ENCODE measurements at places on chromosomes 3 and 15. TPM values are rescaled to one million over a fixed set of nuclear protein-coding genes. Genes with fewer than 3 reads are reported as not detected.

The GLDN gene
- total RNA-seq, result not detected

DNA sequence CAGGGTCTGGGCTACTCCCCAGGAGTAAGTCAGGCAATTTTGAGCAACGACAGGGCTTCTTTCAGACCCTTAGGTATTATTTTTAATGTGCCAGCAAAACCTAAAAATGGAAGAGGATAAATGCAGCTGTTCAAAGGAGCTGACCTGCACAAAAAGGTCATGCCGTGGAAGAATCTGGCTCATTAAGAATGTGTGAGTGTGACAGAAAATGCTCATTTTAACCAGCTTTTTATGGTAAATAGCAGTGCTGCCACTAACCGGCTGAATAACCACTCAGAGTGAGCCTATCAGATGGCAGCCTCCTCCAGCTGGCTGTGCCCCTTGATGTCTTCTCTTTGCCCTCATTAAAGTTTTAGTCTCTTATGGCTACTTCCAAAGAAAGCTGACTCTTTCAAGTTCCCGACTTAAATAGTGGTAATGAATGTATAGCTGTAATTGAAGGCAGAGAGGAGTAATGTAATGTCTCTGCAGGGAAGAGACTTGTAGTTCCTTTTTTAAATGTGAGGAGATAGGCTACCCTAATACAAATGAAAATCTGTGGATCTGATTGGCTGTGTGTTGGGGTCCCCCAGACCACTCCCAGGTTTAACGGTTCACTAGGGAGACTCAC is 9.5 kb upstream of the FSTL1 start:
- no peak for DNase-seq

DNA sequence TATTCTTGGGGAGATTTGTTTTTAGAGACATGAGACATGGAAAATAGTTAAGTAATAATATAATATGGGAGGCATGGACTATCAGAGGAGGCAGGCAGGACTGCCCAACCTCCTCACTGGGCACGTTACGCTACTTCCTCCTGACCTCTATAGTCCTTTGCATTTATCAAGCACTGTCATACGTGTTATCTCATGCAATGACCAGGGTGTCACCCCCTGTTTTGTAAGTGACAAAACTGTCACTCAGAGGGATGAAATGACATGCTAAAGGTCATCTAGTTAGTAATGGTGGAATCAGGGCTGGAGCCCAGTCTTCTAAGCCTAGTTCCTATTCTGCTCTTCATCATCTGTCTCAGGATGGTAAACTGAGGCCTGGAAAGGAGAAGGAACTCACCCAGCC is 66.7 kb downstream of the ST6GAL1 start:
- no peak for DNase-seq

- no peak for DNase-seq
Measured at GRCh38 chr3:194993896-194994295, 277.1 kb downstream of the XXYLT1 start.

The IL12A gene
- total RNA-seq, result 0.96 TPM

GRCh38 chr3:111762537-111762936 is 96.5 kb upstream of the PHLDB2 start:
- DNase-seq, result peak; percentile 78

GRCh38 chr3:188194332-188194731 is 40.4 kb downstream of the LPP start:
- DNase-seq, result no peak

- no peak for DNase-seq
Measured at GRCh38 chr3:66073464-66074141, 34.9 kb upstream of the MAGI1 start.

DNA sequence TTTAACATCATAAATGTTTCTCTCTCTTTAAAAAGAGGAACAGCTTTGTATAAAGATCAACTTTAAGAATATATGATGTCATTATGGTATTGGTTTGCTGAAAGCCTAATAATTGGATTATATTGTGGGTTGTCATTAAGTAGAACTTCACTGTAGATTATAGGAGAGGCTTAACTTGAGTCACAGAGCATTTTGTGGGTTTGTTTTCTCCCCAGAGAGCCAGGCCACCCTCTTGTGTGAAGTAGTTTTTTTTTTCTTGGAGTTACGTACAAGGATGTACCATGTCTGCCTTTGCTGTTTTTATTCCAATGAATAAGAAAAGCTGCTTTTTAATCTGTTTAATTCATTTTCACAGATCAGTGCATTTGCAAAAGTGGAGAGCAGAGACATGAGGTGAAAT is 354.8 kb upstream of the TBL1XR1 start:
- DNase-seq, result no peak

- DNase-seq, result no peak
Measured at GRCh38 chr3:31999907-32000439, 18.4 kb downstream of the ZNF860 start.

The PLA2G4D gene
- total RNA-seq, result not detected

DNA sequence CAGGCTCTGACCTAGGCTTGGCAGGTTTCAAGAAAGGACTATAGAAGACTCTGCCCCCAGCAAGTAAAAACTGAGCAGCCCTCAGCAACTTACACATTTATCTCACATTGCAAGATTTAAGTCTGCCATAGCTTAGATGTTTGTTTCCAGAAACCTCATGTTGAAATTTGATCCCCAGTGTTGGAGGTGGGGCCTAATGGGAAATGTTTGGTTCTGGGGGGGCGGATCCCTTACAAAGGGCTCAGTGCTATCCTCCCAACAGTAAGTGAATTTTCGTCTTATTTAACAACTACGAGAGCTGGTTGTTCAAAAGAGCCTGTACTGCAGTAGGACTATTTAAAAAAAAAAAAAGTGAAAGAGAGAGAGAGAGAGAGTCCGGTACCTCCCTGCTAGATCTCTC is 125.2 kb upstream of the PROK2 start:
- DNase-seq, result no peak

- DNase-seq, result peak; percentile 32
Measured at GRCh38 chr3:49470714-49471420, 800 bp downstream of the DAG1 start.

DNA sequence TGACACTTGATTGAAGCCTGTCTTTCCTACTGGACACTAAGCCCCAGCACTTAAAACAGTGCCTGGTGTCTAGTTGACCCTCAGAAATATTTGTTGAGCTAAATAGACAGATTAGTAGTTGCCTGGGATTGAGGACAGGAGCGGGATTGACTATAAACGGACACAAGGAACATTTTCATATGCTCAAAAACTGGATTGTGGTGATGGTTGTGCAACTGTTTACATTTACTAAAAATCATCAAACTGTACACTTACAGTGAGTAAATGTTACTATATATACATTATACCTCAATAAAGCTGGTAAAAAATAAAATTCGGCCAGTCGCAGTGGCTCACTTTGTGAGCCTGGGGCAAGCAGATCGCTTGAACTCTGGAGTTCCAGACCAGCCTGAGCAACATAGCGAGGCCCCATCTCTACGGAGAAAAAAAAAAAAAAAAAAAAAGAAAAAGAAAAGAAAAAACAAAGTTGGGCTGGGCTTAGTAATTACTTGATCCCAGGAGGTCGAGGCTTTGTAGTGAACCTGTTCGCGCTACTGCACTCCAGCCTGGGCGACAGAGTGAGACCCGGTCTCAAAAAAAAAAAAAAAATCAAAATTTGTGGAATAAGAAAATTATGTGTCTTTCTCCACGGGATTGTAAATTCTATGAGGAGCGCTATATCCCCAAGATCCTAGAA is 632 bp upstream of the IDH3A start:
- no peak for DNase-seq

The OGG1 gene
- 31.1 TPM for total RNA-seq

GRCh38 chr3:76040946-76041345 is 255.6 kb upstream of the ZNF717 start:
- peak; percentile 2 for DNase-seq

The CORO2B gene
- 1.7 TPM for total RNA-seq

GRCh38 chr3:194346621-194347020 is 4.5 kb downstream of the CPN2 start:
- no peak for DNase-seq

- DNase-seq, result peak; percentile 34
Measured at GRCh38 chr3:172216911-172217310, 177.5 kb downstream of the FNDC3B start.

The GCNT3 gene
- 1.7 TPM for total RNA-seq

DNA sequence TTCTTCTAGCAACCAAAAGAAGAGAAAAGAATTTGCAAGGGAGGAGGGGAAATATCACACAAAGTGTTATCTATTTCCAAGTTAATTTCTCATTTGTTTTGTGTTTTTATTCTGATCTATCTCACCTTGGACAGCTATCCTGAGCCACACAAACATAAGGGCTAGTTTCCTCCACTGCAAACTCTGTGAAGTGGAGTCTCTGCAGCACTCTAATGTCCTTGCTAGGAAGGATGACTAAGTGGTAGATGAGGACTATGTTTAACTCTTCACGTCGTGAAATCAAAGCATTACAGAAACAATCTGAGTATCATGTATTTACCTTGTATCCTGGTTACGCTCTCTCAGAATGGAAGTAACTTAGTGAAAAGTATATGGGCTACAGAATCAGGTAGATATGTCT is 33.9 kb upstream of the CHRM5 start:
- no peak for DNase-seq

- DNase-seq, result no peak
Measured at GRCh38 chr3:185371306-185372074, 8.6 kb downstream of the MAP3K13 start.

The COLQ gene
- total RNA-seq, result 24.8 TPM

DNA sequence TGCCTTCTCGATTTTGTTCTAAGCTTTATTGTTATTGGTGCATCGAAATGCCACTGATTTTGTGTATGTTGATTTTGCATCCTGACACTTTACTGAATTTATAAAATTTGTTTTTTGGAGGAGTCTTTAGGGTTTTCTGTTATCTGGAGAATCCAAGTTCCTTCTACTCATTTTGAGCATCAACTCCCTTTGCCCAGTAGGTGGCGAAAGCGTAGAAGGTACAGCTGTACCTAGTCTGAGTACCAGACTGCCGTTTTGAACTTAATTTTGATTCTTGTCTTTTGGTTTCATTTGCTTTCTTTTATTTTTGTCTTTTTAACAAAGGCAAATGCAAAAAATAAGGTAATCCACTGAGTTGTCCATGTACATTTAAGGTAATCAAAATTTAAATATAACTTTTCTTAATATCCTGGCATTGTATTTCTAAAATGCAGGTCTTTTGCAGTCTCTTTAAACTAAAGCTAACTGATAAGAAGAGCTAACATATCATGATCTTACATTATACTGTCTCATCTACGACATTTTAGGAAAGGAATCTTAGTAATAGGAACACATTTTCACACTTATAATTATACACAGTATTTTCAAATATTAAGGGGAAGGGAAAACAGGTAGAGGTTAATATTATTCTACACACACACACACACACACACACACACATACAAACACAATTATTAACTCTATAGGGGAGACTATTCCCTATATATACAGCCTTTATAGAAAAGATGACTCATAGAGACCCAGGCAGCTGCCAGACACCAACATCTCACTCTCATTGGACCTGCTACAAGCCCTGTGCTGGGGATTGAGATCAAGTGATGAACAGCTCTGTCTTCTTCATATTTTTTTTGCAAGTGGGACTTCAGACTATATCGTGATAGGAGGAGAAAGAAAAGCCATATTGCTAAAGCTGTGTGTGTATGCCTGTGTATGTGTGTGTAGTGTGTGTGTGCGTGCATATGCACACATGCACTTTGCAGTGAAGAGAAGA is 71.8 kb downstream of the SYNPR start:
- peak; percentile 68 for DNase-seq

The TTLL13 gene
- total RNA-seq, result not detected

- no peak for DNase-seq
Measured at GRCh38 chr15:46618984-46619383, 984.2 kb downstream of the SQOR start.

- DNase-seq, result no peak
Measured at GRCh38 chr3:44571024-44571423, 13.7 kb upstream of the ZNF660 start.

DNA sequence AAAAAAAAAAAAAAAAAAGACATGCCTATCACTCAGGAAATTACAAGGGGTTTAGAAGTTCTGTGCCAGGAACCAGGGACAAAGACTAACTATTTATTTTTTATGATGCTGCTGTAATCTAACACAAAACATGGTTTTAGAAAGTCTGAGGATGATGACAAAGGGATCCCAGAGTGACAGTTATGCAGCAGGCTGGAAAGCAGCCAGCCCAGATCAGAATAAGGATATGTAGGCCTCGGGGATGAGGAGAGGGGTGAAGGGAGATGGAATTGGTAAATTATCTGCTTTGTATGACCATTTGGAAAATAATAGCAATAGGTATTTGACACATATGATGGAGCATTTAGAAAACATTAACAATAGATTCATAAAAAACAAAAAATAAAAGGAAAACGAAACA is 34.1 kb upstream of the NMD3 start:
- DNase-seq, result no peak

DNA sequence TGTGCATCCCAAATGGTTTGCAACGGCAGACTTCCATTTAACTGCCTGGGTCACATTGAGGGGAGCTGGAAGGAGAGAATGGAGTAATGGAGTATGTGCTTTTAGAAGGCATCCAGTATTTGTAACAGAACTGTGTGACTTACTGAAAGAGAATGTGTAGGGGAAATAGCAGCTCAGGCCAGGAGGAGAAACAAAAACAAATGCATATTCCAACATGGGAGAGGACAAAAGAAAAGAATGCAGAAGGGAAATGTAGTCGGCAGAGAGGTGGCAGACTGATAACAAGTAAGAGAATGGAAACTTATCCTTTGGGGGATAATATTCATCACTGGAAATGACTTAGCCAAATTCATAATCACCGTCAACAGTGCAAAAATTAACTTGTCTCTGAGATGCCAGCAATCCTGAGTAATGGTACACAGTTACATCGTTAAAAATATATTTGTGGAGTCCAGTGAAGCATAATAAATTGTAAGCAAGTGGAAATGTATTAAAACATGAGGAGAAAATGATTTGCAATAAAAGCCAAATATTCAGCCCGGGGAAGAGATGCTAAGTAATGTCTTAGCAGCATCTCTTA is 294.9 kb upstream of the SGO1 start:
- DNase-seq, result no peak

DNA sequence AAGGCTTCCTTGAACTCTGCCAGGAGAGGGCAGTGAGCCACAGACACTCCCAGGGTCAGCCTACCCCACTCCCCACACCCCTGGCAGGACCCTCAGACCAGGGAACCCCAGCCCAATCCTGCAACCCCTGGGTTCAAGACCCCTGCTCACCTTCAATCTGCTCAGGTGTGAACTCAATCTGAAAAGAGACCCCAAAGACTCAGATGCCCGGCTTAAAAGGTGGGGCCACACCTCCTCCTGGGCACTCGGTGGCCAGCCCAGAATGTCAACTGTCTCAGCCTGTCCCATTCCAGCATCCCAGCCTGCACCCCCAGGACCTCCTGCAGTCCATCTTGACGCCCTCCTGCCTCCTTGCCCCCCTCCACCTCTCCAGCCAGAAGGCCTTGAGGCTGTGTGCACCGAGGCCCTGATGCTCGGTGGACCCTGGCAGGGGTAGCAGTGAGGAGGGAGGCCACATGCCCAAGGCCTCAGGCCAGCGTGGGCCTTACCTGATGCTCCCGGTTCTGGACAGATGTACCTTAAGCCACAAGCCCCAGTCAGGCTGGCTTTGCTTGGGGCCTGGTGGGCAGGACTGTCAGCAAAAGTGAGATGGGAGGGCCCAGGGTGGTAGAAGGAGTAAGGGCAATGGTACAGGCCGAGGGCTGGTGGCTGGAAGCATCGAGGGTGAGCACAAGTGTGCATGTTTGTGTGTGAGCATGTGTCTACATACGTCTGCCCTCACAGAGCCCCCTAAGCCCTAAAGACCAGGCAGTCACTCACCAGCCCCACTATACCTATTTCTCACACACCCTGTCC is 2.2 kb downstream of the MYL3 start:
- DNase-seq, result no peak

The GOLGA8M gene
- 0.64 TPM for total RNA-seq

GRCh38 chr15:77027697-77028450 is 32.9 kb downstream of the PSTPIP1 start:
- no peak for DNase-seq

The NOX5 gene
- total RNA-seq, result 1.3 TPM
